NK-92 treated with Interleukin-12 subunit alpha and Interleukin-12 subunit beta, amount 100 ng/mL, for 24 hours (cell line): ENCODE measurements at places on chromosomes 7 and 10.
A peak's percentile ranks its signal among the peaks of the same experiment; 100 is the strongest.

- DNase-seq = no peak
Observed at GRCh38 chr10:61903928-61904344, 2.4 kb downstream of the ARID5B start.

- no peak for DNase-seq
Observed at GRCh38 chr7:21099432-21099831, 312.7 kb upstream of the SP8 start.

DNA sequence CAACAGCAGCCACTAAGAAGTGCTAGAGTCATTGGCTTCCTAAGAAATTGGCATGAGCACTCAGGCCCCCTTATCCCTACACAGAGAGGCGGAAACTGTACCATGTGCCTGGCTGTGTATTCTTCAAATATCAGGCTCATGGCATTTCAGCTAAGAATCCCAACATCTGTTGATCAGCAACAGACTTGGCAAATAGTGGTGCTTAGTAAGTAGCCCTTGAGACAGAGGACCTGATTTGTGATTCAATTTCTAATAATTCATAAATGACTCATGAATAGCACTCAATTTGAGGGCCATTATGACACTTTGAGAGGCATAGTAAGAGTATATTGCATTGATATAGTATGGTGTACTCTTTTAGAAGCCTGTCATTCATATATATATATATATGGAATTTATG, 309.1 kb downstream of the LRMDA start:
- no peak for DNase-seq

GRCh38 chr10:59508296-59508695, 145.9 kb upstream of the FAM13C start:
- DNase-seq = no peak

GRCh38 chr10:83476211-83476610, 663.1 kb upstream of the GHITM start:
- DNase-seq = no peak

DNA sequence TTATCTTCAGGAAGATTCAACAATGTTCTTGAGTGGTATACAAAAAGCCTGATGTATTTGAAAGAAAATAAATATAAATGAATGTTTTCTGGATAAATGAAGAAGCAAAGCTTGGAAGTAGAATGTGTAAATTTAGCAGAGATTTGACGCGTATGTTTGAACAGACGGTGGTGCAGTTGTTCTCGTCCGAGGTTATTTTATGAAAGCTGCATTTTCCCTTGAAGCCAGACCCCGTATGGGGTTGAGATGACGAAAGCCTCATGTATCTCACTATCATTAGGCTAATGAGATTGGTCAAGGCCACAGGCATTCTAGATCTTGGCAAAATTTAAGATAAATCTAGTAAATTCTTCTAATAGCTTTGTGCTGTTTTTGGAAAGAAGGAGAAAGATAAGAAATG, 195.2 kb downstream of the NXPH1 start:
- no peak for DNase-seq

- DNase-seq = peak; percentile 57
Observed at GRCh38 chr7:98133621-98134303, 27.1 kb downstream of the LMTK2 start.

GRCh38 chr10:12484941-12485805, 135.8 kb downstream of the CAMK1D start:
- no peak for DNase-seq

DNA sequence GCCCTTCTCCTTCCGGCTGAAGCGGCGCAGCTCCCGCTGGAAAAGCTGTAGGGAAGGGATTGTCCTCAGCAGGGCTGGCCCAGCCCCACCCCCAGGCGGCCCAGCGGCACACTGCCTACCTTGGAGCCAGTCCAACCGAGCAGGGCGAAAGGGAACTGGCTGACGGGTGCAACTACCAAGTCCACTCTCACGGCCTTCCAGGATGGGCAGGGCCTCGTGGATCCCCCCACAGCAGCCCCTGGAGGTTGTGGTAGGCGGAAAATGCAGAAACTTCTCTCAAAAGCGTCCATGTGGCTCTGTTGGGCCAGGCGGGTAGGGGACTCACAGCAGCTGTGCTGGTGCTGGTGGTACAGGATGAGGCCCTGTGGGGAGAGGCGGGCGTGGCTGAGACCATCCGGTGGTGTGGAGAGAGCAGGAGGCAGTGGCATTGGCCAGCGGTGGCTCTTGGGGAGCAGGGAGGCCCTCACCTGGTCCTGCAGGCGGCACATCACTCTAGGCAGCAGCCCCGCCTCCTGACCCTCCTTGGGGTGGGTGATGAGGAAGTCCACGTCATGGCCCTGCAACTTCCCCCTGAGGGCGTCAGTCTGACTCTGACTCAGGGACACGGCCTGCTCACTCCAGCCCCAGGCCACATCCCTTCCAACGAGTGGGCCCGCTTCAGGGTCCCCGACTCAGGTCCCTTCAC, 8.4 kb upstream of the PGAM2 start:
- no peak for DNase-seq
